Kidney epithelial cell (primary cell): ENCODE measurements at places on chromosomes 6 and 20. TPM values are rescaled to one million over a fixed set of nuclear protein-coding genes. Genes with fewer than 3 reads are reported as not detected.

Gene EYS
- not detected in 2 replicates for total RNA-seq

Gene SLC22A16
- total RNA-seq, result 0.71 TPM in 1 of 2 replicates, not detected in the other

DNA sequence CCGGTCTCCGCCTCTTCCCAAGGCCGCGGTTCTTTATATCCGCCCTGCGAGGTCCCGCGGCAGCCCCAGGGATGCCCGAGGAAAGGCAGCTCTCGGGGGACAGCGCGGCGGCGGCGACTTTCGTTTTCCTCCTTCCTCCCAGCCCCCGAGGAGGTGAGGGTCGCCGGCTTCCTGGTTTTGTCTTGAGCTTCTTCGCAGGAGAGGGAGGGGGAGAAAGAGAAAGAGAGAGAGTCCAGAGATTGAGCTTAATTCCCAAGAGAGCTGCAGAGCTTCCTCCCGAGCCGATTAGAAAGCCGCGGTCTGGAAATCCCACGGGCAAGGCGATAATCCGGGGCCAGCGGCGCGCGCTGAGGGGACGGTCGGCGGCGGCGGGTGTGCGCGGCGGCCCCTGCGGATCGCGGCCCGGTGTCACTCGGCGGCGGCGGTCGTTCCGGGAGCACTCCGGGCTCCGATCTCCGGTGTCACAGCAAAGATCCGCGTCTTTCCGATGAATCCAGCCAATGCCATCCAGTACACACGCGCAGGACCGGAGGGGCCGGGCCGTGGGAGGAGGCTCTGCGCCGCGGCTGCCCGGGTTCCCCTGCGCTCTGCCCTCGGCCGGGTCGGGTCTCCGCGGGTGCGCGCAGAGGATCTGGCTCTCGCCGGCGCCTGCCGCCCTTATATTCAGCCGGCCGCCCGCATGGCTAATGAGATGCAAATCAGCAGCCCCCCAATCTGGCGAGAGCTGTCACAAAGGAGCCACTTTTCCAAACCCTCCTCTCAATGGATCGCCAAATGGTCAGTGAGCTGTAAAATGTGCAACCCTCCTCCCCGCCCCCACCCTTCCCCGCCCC lies at the start of gene DLL1:
Gene DLL1 (minus strand): TSS at position 783 of the 833 bp plus-strand sequence. CDS start 939 bp downstream, outside the sequence.
- no peak for DNase-seq

DNA sequence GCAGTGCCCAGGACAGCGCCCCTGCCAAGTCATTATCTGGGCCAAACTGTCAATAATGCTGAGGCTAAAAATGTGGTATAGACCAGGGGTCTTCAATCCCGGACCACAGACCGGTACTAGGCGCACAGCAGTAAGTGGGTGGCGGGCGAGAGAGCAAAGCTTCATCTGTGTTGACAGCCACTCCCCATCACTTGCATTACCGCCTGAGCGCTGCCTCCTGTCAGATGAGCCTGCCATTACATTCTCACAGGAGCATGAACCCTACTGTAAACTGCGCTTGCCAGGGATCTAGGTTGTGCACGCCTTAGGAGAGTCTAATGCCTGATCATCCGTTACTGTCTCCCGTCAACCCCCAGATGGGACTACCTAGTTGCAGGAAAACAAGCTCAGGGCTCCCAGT lies 91.0 kb downstream of the NFATC2 start:
- DNase-seq, result no peak

GRCh38 chr6:7770111-7770510 lies 44.2 kb downstream of the BMP6 start:
- no peak for DNase-seq

DNA sequence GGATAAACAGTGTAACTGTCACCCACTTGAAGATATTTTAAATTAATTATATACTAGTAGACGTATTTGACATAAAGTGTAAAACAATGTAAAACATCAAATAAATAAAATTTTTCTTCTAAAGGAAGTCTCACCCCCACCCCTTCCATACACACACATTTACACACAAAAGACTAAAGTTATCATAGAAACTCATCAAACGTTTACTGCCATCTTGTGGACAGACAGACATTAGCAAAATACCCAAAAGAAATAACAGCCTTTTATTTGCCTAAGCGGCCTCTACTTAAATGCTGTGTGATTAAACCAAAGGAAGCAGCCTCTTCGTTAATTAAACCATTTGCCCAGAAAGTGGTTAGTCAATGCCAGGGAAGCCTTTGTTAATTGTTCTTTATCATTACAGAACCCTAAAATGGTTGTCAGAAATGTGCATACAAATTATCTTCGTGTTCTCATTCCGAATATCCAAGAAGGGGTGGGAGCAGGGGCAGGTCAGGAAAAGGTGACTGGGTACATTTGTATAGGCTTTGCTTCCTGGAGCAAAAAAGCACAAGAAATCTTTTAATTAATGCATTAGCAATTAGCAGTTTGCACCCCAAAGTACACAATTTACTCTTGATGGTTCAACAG lies 176.2 kb upstream of the SASH1 start:
- peak; percentile 1 for DNase-seq

DNA sequence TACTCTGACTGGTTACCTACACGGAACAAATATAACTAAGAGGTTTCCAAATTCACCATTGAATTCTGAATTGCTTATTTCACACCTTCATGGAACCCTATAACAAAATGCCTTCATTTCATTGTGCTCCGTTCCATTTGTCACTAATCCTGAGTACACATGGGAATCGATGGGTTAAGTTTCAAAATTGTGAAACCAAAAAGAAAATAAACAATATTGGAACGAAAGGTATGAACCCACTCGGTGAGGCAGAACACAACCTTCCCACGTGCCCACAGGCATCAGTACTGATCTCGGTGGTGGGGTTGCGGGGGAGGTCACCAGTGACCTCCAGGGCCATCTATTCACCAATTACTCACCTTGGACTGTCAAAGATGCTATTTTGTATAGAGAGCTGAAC lies 34.0 kb downstream of the PLAGL1 start:
- no peak for DNase-seq

GRCh38 chr20:59434960-59435359 lies 134.5 kb downstream of the EDN3 start:
- no peak for DNase-seq

- no peak for DNase-seq
Observed at GRCh38 chr20:33132513-33133372, 35.2 kb upstream of the BPIFA2 start.

- DNase-seq, result peak; percentile 37
Observed at GRCh38 chr20:6769903-6770785, 2.7 kb downstream of the BMP2 start.

DNA sequence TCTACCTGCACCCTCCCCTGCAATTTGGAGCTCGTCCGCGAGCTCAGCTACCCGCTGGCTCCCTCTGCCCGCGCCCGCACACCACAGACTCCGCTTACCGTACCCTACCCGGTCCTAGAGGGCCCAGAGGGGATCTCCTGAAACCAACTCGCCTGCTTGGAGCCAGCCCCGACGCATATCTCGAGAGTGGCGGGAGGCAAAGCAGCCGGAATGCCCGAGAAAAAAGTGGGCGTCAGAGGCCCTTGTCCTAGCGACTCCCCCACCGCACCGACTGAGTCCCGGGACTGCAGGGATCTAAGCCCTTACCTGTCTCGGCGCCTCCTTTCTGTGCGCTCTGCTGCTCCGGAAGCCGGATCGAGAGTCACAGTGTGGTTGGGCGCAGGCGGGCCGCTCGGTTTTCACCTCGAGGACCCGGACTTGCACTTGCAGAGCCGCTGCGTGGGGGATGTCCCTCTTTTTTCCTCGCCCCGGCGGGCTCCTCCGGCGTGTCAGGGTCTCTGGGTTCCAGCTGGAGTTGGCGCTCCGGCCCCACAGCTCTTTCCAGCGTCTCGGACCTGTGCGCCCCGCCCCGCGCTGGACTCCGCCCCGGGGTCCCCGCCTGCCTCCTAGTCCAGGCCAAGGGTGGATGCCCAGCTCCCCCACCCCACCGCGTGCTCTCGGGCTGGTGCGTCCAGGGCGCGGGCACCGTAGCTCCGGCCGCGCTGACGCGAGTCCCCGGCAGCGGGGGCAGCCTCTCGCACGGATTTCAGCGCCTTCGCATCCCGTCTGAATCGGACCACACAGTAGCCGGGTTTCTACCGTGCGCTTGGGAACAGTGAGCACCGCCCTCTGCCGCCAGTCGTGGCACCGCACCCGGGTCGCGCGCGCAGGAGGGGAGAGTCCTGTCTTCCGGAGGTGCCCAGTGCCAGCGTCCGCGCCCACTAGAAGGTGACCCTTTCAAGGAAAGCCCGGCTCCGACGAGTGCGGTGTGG lies at the start of gene PROKR2:
Gene PROKR2 (minus strand): TSS at position 767 of the 971 bp plus-strand sequence. CDS start 2,585 bp downstream, outside the sequence.
- DNase-seq, result no peak

- no peak for DNase-seq
Observed at GRCh38 chr20:52847029-52847660, 125.0 kb upstream of the TSHZ2 start.

DNA sequence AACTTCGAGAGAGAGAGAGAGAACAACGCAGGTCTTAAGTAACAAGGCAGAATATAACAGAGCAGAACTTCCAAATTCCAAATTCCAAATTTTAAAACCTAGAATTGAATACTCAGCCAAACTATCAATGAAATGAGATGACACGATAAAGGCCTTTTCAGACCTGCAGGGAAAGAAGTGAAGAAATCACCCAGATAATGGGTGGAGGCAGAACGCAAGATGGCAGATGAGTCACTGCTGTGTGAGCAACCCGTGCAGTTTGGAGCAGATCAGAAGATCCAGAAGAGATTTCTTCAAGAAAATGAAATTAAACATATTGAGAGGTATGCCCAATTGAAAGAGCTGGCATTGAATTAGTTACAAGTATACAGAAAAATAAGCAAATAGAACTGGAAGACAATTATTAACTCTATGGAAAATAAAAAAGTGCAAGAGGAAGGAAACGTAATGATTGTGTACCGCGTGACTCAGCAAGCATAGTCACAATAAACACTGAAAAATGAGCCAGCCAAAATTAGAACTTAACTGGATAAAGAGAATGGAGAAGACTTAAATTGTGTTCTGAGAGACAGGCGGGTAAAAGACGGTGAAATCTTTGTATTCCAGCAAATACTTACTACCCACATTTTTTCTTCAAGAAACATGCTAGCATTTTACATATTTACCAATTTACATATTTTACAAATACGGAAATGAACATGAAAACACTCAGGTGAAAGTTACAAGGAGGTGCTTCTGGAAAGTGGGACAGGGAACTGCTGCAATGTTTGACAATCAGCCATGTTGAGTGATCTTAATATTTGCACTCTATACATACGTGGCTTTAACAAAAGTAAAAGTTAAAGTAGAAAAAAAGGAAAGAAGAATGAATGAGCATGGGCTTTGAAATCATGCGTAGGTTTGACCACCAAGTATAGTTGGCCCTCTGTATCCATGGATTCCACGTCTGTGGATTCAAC lies 87.9 kb upstream of the CDYL start:
- DNase-seq, result peak; percentile 34
